ENCODE measurements at places on chromosomes 5 and 9.
A peak's percentile ranks its signal among the peaks of the same experiment; 100 is the strongest.

DNA sequence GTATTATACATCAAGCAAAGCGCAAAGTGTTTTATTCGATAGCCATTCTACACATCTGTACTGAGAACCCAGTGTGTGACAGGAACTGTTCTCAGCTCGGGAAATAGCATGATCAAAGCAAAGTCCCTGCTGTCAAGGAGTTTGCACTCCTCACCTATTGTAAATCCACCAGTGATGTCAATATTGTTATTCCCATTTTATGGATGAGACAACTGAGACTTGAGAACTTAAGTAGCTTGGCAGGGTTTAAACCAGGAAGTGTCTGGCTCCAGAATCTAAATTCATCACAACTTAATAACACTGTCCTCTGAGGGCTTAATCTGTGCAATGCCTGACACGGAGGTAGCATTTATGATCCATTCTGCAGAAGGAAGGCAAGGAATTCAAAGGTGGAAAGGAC is 50.7 kb downstream of the ADAM19 start:
- DNase-seq: no peak

DNA sequence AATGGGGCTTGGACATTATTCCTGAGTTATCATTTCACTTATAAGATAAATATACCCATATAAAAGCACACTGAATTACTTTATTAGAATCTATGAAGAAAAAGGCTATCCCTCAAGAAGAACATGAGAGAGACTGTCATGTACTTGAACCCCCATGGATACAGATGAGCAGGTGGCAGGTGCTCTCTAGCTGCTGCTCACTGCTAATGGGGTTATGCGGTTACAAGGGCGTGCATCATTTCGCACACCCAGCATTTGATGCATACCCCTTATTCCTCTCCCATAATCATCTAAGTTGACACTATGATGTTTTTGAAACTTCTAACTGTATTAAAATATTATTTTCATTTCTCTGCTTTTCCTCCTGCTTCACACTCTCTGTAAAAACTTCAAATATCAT is 16.4 kb downstream of the ITK start:
- no peak for DNase-seq

- peak; percentile 86 for DNase-seq
Measured at GRCh38 chr9:19456996-19457692, 48.3 kb downstream of the ACER2 start.

- peak; percentile 64 for DNase-seq
Measured at GRCh38 chr5:1555011-1555807, 31.4 kb upstream of the LPCAT1 start.

- DNase-seq: no peak
Measured at GRCh38 chr9:137487454-137488326, 28.6 kb upstream of the NSMF start.

DNA sequence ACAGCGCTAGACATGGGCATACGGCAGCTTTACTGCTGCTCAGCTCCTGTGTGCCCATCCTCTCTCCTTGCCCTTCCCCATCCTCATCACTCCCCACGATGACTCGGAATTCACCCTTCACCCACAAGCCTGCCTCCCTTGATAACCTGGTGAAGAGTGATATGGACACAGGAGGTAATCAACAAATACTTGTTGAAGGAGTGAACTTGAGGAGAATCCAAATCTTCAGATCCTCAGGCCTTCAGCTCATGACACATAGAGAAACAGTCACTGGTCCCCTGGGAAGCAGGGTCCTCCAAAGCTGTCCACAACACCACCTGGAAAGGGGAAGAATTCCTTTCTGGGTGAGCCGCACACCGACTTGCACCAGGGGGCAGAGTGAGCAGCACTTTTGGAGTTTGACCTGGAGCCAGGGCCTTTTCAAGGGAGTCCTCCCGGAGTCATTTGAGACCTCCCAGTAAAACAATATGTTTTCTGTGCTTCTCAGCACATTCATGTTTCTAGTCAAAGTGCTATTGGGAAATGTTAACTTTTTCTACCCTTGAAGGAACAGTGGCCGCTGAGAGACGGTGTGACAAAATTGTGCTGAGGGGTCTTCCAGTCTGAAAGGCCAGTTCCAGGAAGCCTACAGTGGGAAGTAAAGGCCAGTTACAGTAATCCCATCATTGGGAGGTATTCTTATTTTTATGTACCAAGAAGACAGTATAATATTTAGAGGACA is 332.3 kb downstream of the CWC27 start:
- DNase-seq: peak; percentile 71

DNA sequence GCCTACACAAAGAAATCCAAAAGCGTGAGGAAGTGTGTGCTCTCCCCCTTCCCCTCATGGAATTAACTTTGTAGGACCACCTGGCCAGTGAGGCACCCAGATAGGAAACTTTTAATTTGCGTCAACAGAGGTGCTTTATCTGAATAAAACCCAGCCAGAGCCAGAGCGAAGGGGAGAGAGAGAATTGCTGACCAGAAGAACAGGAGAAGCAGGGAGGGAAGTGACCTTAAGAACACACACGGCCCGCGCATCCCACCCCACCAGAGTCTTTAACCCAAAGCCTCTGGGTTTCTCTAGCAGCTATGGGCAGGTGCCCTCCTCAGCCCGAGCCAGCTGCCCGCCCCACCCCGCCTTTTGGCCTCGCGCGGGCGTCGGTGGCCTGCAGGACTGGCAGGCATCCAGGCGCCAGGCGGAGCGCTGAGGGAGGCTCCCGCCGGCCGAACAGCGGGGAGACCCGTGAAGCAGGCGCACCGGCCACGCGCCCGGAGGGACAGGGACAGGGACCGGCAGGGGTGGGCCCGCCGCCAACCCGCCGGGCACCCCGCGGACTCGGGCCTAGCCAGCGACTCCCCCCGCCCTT is 580 bp downstream of the ERAP1 start:
- DNase-seq: peak; percentile 85

- DNase-seq: no peak
Measured at GRCh38 chr5:171401167-171401947, 13.7 kb downstream of the NPM1 start.

DNA sequence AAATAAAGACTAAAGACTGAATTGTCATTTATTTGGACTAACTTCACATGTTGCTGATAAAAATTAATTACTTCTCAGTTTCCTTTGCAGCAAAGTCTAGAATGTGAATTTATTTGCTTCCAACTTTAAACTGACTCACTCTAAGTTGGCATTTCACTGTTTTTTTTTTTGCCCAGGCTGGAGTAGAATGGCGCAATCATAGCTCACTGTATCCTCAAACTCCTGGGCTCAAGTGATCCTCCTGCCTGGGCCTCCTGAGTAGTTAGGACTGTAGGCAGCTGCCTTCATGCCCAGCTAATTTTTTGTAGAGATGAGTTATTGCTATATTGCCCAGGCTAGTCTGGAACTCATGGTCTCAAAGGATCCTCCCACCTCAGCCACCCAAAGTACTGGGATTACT is 3.5 kb downstream of the CCNB1 start:
- DNase-seq: no peak

GRCh38 chr5:102762562-102763227 is 7.6 kb downstream of the PAM start:
- no peak for DNase-seq

GRCh38 chr9:124010665-124011321 is 775 bp upstream of the LHX2 start:
- no peak for DNase-seq

DNA sequence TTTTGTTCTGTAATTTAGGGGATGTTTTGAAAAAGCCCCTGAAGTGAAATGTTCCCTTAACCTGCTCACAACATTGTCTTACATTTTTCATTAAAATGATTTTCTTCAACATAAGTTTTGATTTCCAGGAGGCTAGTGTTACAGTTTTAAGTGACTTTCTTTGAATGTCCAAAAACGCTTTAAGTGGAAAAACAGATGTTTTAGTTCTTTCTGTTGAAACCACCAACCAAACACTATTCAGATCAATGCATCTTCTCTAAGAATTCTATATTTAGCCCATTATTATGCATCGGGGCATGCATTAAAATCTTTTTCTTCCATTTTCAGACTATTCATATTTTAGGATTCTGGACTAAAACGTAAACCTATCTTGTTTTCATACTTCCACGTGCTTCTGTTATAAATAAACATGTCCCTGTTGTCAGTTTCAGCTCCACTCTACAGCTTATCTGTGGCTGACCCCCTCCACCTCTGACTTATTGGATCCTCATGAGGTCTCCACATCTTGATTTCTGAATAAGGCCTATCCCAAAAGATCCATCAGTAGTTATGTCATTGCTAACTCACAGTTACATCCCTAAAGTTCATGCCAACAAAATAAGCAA is 882.3 kb upstream of the SEMA6A start:
- no peak for DNase-seq

GRCh38 chr9:136268318-136268717 is 22.7 kb upstream of the QSOX2 start:
- peak; percentile 56 for DNase-seq

- DNase-seq: no peak
Measured at GRCh38 chr9:14766299-14766698, 43.8 kb upstream of the CER1 start.

DNA sequence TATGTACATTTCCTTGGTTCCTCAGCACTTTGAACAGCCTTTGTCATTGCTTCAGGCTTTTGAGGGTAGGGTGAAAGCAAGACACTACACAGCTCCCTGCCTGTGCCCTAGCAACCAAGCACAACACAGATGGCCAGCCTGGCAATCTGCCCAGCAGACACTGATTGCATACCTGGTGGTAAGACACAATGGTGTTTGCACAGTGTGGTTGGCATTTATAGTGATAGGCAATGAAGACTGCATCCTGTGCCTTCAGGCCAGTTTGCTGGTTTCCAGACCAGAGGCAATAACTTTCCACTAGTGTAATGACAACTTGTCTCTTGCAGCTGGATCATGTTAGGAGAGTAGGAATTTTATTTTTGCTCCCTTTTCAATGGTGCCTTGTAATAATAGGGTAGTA is 144.5 kb upstream of the TNC start:
- DNase-seq: peak; percentile 54

- DNase-seq: no peak
Measured at GRCh38 chr5:65535529-65535987, 27.4 kb downstream of the CENPK start.

- DNase-seq: no peak
Measured at GRCh38 chr5:116387738-116388137, 186.9 kb downstream of the SEMA6A start.
